ENCODE measurements at places on chromosomes 16 and 17.

- DNase-seq = no peak
Observed at GRCh38 chr16:22675745-22676540, 138.0 kb upstream of the HS3ST2 start.

DNA sequence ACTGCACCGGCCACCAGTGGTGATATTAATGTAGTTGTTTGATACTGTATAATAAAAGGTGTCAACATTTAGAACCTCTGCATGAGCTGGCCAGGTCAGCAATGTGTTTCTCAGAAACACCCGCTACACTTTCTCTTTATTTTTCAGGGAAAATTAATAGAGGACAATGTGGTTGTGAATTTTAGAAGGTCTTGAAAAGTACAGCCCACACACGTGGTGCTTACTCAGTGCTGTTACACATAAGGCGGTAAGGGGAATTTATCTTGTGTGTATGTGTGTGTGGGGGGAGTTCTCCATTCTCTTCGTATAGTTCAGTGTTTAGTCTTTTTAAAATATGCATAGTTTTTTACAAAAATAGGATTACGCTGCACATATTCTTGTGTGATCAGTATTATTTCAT is 4.4 kb upstream of the ZFP1 start:
- DNase-seq = no peak

GRCh38 chr16:50255538-50255937 is 10.8 kb upstream of the ADCY7 start:
- no peak for DNase-seq

DNA sequence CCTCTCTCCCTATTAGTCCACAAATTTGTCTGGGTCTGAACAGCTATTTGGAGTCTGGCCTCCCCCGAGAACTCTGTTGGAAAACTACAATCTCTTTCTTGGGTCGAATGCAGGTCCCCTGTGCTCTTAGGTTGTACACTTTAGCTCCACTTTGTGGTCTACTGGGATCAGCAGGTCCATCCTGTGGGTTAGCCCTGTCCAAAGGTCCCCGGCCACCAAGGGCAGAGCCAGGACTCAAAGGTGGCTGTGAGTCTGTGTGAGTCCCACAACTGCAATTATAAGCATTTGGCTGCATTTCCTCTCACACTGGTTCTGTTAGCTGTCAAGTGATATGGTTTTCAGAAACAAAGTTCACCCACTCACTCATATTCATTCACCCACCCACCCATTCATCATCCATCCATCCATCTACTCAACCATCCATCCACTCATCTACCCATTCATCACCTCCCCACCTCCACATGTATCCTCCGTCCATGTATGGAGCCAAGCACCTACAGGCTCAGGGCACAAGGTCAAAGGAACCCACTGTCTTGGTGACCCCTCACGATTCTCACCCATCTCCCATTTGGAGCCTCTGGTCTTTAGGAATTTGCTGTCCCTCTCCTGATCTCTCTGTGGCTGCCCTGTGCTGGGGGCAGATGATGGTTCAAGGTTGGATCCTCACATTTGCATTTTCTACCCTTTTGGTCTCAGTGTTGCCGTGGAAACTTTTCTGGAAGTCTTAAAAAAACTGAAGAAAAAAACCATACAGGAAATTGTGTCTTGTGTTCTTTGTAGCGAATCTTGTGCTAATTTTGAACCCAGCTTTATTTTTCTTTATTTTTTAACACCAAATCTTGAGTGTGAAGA is 45.8 kb downstream of the IRF8 start:
- DNase-seq = no peak

GRCh38 chr16:23865853-23866252 is 30.1 kb downstream of the PRKCB start:
- no peak for DNase-seq

- no peak for DNase-seq
Observed at GRCh38 chr16:14501331-14502255, 128.5 kb downstream of the PARN start.

DNA sequence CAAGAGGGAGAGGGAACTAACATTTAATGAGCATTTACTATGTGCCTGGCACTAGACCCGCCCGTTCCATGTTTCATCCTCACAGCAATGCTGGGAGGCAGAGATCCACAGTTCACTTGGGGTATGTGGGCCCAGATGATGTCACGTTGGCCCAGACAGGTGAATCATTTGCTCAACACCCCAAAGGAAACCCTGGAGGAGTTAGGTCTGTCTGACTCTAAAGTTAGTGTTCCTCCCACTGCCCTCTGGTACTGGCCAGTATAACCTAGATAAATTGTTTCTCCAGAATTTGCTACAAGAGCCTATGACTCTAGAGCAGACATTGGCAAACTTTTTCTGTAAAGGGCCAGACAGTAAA is 164.6 kb downstream of the VPS53 start:
- no peak for DNase-seq
